Cerebellum (tissue), 4 donors: ENCODE measurements at places on chromosomes 1 and 21. TPM values are rescaled to one million over a fixed set of nuclear protein-coding genes. Genes with fewer than 3 reads are reported as not detected.

Gene UHMK1
- total RNA-seq, result 33.7 TPM

Gene DMRTA2
- total RNA-seq, result not detected

Gene CCSAP
- 62.5 TPM for total RNA-seq

Gene CD5L
- total RNA-seq, result 0.27 TPM

Gene CYP4Z1
- 1.4 TPM for total RNA-seq

Gene TFF3
- total RNA-seq, result not detected

Gene LCE2B
- not detected for total RNA-seq

Gene MYOG
- not detected for total RNA-seq

Gene AUNIP
- 1.9 TPM for total RNA-seq

Gene ACKR1
- 4.2 TPM for total RNA-seq

Gene MYBPH
- not detected for total RNA-seq

Gene RUNX1
- total RNA-seq, result 1.8 TPM

Gene ZNF281
- 32.2 TPM for total RNA-seq

Gene KLHDC7A
- total RNA-seq, result not detected

Gene FAM167B
- total RNA-seq, result 0.54 TPM

Gene ATAD3B
- total RNA-seq, result 14.1 TPM

Gene MAP10
- 4.4 TPM for total RNA-seq

Gene PCAT6
- not detected for total RNA-seq

Gene UBL4B
- total RNA-seq, result not detected

Gene G0S2
- total RNA-seq, result 1.2 TPM

Gene MROH9
- total RNA-seq, result not detected

Gene FCN3
- not detected for total RNA-seq

Gene TXNDC12
- 18.6 TPM for total RNA-seq

Gene ZMYND12
- total RNA-seq, result 0.64 TPM

Gene HES5
- total RNA-seq, result 62.8 TPM

Gene KCNA2
- 14.4 TPM for total RNA-seq

Gene PRPF38A
- total RNA-seq, result 24.8 TPM

Gene OR6K2
- total RNA-seq, result not detected

Gene GBP1
- 0.82 TPM for total RNA-seq

Gene PTGFR
- 3.0 TPM for total RNA-seq

Gene ADGRL4
- total RNA-seq, result 4.4 TPM

Gene SPOCD1
- not detected for total RNA-seq

Gene HMGB4
- total RNA-seq, result not detected

Gene LIPI
- total RNA-seq, result not detected

Gene TSSK3
- total RNA-seq, result 1.8 TPM

Gene DTL
- total RNA-seq, result 11.4 TPM
